CD4-positive, alpha-beta memory T cell (primary cell): ENCODE measurements at places on chromosomes 11 and 22. TPM values are rescaled to one million over a fixed set of nuclear protein-coding genes. Genes with fewer than 3 reads are reported as not detected.

Gene GAL3ST3
- total RNA-seq: not detected

Gene CHRDL2
- not detected for total RNA-seq

Gene MMP3
- total RNA-seq: not detected

Gene FAR1
- total RNA-seq: 39.7 TPM

Gene CRY2
- 67.4 TPM for total RNA-seq

DNA sequence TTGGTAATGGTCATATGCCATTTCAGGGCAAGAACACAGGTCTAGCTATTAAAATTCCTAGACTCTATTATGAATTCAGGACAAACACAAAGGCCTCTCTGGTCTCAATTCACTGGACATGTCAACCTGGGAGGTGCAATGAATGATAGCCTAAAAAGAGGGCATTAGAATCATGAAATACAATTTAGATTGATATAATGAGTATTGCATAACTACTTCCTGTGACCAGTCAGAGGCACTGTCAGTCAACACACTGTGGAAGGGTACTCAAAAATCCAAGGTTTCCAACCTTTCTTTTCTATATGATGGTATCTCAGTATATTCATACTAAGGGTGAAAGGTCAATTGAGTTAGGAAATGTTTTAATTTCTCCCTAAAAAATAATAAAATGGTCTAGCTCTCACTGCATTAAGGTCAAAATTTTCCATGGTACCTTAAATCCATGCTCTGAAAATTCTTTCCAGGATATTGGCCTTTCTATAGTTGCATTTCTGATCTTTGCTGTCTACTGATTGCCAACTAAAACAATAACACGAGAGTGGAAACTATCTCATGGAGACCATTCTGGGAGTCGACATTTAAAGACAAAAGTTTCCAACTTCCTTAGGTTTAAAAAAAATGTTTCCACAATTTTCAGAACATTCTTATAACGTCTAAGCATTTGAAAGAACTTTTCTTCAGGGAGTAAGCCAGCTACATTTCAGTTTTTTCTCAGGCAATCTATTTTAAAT is 81.7 kb upstream of the APOA1 start:
- no peaks in the 10 kb centered on the region for H3K36me3 ChIP-seq
- H3K4me1 ChIP-seq: peaks cover 10% of the 10 kb centered on the region
- no peak overlapping the region for H3K27ac ChIP-seq
- no peaks in the 10 kb centered on the region for H3K27me3 ChIP-seq
- no peak overlapping the region for H3K4me3 ChIP-seq

DNA sequence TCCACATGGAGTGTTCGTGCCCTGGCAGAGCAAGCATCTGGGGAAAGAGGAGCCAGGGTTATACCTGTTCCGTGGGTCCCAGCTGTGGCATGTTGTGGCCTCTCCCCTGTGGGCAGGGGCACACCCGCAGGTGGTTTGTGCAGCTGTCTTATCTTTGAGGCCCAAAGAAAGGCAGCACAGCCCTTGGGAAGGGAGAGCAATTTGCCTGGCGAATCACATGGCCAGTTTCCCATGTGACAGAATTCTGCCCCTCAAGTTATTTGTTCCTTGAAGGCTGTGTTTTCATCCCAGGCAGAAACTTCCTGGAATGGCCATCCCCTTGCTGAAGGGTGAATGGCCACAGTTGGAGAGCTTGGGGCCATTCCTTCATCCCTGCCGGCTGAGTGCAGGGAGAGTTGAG is 16.4 kb upstream of the COX8A start:
- no peak for DNase-seq
- H3K4me1 ChIP-seq: peaks cover 20% of the 10 kb centered on the region
- H3K27me3 ChIP-seq: no peaks in the 10 kb centered on the region
- no peak overlapping the region for H3K27ac ChIP-seq

DNA sequence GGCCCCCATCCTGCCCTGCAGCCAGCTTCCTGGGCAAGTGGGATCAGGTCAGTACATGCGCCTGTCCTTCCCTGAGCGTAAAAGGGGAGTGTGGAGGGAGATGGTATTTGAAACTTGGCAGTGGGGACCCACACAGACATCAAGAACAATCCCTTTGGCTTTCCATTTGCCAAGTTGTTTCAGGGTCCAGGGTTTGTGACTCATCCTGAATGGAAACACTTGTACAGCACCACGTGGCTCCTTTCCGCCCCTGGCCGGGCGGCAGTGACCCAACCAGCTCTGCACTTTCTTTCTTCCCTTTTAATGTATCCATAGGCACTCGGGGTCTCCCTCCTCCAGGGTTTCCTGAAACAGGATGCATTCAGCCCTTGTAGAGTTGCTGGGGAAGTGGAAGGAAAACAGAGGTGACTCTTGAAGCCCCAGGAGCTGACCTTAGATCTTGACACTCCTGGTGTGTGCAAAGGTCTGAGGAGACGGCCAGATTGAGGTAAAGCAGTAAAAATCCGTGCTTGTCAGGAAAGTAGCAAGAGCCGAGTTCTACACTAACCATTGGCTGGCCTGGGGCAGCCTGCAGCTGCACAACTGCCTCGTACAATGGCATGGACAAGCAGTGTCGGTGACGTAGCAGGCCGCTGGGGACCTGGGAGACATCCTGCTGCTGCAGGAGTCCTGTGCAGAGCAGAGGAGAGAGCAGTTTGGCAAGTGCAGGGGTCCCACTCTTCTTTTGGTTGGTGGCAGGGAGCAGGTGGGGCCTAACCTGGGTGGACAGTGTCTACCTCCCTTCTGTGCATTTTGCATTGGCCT is 189.8 kb downstream of the SNX19 start:
- no peak overlapping the region for H3K4me3 ChIP-seq
- no peak for DNase-seq
- no peaks in the 10 kb centered on the region for H3K4me1 ChIP-seq
- no peaks in the 10 kb centered on the region for H3K27me3 ChIP-seq
- no peak overlapping the region for H3K27ac ChIP-seq

- no peak overlapping the region for H3K4me3 ChIP-seq
- H3K27me3 ChIP-seq: no peaks in the 10 kb centered on the region
- no peak overlapping the region for H3K27ac ChIP-seq
- no peaks in the 10 kb centered on the region for H3K36me3 ChIP-seq
- H3K4me1 ChIP-seq: no peaks in the 10 kb centered on the region
- no peak for DNase-seq
These were observed 1393.4 kb downstream of the BRD1 start for GRCh38 chr22:48434156-48434867.

DNA sequence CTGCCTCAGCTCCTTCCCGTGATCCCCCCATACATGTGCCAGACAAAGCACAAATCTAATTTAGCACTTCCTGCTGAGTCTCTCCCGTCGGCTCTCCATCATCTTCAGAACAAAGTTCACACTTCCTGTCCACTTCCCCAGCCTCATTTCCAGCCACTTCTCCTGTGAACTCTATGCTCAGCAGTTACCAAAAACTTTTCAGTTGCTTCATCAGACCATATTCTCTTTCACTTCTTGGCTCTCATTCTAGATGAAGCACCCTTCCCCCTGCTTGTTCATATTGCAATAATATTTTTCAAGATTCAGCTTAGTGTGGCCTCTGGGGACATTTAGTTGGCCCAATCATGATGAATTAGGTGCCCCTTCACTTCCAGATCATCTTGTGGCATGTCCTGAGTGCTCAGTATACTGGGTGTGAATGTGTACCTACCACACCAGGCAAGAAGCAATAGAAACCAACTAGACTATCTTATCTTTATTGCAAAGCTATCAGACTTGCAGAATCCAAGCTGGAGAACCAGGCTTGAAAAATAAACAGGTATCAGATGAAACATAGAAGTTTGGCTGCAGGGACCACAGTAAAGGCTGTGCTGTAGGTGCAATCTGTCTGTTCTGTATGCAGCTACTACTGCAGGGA is 115.8 kb downstream of the NXPE2 start:
- no peak overlapping the region for H3K4me3 ChIP-seq
- H3K36me3 ChIP-seq: no peaks in the 10 kb centered on the region
- no peaks in the 10 kb centered on the region for H3K4me1 ChIP-seq
- no peaks in the 10 kb centered on the region for H3K27me3 ChIP-seq

GRCh38 chr11:134363592-134363991 is 31.8 kb downstream of the GLB1L2 start:
- no peaks in the 10 kb centered on the region for H3K36me3 ChIP-seq
- H3K27ac ChIP-seq: no peak overlapping the region
- no peaks in the 10 kb centered on the region for H3K27me3 ChIP-seq
- H3K4me3 ChIP-seq: no peak overlapping the region

- no peak overlapping the region for H3K4me3 ChIP-seq
- H3K4me1 ChIP-seq: no peaks in the 10 kb centered on the region
- DNase-seq: no peak
- no peaks in the 10 kb centered on the region for H3K27me3 ChIP-seq
- H3K27ac ChIP-seq: no peak overlapping the region
These were observed 28.0 kb downstream of the YAP1 start for GRCh38 chr11:102138223-102138622.

DNA sequence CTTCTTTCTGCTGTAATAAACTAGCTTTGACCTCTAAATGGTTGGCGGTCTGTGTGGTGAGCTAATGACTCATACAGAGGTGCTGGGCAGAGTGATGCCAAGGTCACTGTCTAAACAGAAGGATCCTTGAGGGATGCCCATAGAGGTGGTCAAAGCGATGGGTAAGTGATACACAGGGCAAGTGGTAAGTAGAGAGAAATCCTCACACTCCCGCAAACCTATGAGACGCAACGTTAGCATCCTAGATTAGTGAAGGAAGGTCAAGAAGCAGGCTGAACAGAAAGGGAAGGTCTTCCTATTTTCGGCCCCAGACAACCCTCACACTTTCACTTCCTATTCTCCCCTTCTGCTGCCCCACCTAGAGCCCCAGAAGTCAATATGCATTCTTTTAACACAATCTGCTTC is 65.6 kb upstream of the SESN3 start:
- no peaks in the 10 kb centered on the region for H3K36me3 ChIP-seq
- H3K27ac ChIP-seq: no peak overlapping the region

- DNase-seq: peak; percentile 18
- peaks cover 31% of the 10 kb centered on the region for H3K36me3 ChIP-seq
- H3K4me3 ChIP-seq: no peak overlapping the region
- H3K27ac ChIP-seq: no peak overlapping the region
- H3K27me3 ChIP-seq: no peaks in the 10 kb centered on the region
These were observed 26.9 kb downstream of the POLR3H start for GRCh38 chr22:41517172-41518047.

DNA sequence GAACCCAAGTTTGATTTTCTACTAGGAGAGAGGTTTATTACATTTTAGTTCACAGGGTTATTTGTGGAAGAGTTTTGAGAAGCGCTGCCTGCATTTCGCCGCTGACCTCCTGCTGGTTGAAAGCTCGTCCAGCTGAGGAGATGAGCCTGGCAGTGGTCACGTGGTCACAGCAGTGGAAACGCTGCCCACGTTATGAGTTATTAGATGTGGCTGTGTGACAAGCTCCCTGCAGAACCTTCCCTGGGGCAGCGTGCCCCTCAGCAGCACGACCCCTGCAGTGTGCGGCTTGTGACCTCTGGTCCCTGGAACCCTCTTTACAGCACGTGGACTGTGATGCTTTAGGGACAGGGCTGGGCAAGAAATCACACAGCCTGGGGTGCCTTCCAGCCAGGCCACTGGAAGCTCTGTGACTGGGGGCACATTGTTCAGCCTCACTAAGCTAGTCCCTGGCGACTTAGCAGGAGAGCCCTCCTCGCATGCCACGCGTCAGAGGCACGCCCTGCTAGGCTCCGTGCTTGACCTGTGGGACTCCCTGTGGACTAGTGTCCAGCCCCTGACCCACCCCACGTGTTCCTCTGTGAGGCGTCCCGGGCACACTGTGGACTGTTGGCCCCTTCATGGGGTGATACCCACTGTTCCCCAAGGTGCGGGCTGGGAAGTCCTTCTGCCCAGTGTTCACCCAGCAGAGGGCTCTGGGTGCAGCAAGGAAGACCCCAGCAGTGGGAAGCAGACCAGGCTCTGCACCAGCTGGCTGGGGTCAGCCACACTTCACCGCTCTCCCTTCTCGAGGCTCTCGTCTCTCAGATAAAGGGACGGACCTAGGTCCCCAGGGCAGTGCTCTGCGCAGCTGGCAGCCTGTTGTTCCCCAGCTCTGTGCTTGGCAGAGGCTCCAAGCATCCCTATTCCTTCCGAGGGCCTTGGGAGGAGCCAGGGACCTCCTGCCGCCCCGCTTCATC is 349.5 kb downstream of the TBC1D22A start:
- H3K36me3 ChIP-seq: peaks cover 16% of the 10 kb centered on the region
- H3K4me3 ChIP-seq: no peak overlapping the region
- no peak for DNase-seq

DNA sequence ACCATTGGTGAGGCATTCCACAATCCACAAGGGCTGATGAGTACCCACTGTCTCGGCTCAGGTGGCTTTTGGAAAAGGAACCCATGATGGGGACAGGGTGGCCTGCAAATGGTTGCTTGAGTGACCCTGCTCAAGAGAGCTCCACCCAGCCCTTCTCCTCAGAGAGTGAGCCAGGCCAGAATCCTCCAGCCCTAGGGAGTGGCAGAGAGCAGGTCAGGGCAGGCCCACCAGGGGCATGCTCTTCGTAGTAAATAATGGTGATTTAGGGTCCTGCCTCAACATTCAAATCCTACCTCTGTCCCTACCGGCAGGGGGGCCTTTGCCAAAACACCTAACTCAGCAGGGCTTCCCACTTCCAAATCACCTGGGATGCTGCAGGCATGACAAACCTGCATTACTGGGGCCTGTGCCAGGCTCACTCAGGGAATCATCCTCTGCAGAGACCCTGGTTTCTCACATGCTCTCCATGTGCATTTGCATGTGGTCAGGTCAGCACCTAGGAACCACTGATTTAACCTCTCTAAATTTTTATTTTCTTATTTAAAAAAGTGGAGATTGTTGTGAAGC is 17.3 kb upstream of the TP53I11 start:
- H3K27me3 ChIP-seq: no peaks in the 10 kb centered on the region
- no peak for DNase-seq
- H3K4me3 ChIP-seq: no peak overlapping the region
- no peak overlapping the region for H3K27ac ChIP-seq

DNA sequence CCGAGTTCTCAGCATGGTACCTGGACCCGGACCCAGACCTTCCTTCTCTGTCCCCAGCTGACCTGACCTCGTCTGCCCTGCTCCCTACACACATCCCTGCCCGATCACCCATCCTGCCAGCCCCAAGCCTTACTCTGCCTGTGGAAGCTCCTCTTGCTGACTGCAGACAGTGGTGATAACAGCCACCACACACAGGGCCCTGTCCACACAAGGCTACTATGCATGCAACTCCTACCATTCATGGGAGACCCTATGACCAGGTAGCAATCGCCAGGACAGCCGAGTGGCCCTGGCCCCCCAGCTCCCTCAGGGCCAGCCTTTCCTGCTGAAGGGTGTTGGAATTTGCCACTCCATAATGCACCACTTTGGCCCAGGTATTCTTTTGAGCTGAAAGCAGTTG is 233.6 kb downstream of the BRD1 start:
- H3K27me3 ChIP-seq: no peaks in the 10 kb centered on the region
- H3K4me3 ChIP-seq: no peak overlapping the region
- no peak for DNase-seq
- no peaks in the 10 kb centered on the region for H3K4me1 ChIP-seq
- H3K27ac ChIP-seq: no peak overlapping the region

DNA sequence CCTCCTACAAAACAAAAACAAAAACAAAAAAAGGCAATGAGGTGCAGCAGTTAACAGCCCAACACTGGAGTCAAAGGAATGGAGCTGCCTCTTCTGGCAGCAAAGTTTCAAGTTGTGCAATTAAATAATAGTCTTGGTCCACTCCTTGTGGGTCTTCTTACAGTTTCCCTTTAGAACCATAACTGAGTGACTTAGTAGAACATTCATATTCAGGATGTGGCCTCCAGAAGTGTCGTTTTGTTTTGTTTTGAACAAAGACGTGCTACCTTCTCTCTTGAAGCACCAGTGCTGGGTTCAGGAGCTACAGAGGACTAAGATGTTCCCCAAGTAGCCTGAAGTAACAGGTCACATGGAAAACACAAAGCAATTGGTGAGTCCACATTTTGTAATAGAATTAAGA is 2.0 kb upstream of the JAML start:
- peaks cover 94% of the 10 kb centered on the region for H3K4me1 ChIP-seq
- H3K4me3 ChIP-seq: no peak overlapping the region
- no peaks in the 10 kb centered on the region for H3K36me3 ChIP-seq
- H3K27ac ChIP-seq: peak overlapping the region; percentile 58
- H3K27me3 ChIP-seq: no peaks in the 10 kb centered on the region
